HFFc6 (cell line): ENCODE measurements at places on chromosomes 3 and 15. TPM values are rescaled to one million over a fixed set of nuclear protein-coding genes. Genes with fewer than 3 reads are reported as not detected.

- H3K36me3 ChIP-seq, result peaks cover 22% of the 10 kb centered on the region
- no peaks in the 10 kb centered on the region; the same call in 1 of the 2 replicates for H3K27me3 ChIP-seq
- H3K4me1 ChIP-seq, result peaks cover 76% of the 10 kb centered on the region
- H3K27ac ChIP-seq, result peak overlapping the region; percentile 74
Observed at GRCh38 chr3:158725348-158726011, 6.8 kb downstream of the RARRES1 start.

DNA sequence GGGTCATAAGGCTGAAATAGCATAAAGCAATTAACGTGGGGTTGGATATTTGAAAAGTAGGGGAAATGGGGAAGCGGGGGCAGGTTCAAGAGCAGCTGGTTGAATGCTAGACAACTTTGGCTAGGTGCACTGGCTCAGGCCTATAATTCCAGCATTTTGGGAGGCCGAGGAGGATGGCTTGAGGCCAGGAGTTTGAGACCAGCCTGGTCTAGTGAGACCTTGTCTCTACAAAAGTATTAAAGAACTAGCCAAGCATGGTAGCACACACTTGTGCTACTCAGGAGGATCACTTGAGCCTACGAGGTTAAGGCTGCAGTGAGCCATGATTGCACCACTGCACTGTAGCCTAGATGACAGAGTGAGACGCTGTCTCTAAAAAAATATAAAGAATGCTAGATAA is 6.9 kb upstream of the FANCD2 start:
- DNase-seq, result no peak
- H3K4me3 ChIP-seq, result no peak overlapping the region
- H3K4me1 ChIP-seq, result peaks cover 65% of the 10 kb centered on the region
- peaks cover 39% of the 10 kb centered on the region for H3K36me3 ChIP-seq

DNA sequence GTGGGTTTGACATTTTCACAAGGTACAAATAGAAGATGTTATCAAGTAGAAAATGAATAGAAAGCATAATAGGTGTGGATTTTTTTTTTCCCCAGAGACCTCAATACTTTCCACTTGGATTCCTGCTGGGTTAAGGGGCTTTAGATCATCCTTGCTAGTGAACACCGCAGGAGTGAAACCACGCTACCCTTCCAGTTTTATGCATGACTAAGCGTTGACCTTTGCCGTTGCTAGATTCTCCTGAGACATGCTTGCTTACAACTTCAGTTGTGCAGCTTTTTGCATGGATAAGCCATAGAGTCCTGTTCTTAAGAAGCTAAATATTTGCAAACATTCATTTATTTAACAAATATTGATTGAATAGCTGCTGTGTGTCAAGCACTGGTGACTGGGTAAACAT is 299.7 kb upstream of the LMCD1 start:
- H3K4me3 ChIP-seq, result no peak overlapping the region
- H3K27ac ChIP-seq, result no peak overlapping the region
- DNase-seq, result no peak

- no peak overlapping the region for H3K27ac ChIP-seq
- no peak for DNase-seq
Observed at GRCh38 chr3:188918093-188918492, 253.7 kb upstream of the TPRG1 start.

DNA sequence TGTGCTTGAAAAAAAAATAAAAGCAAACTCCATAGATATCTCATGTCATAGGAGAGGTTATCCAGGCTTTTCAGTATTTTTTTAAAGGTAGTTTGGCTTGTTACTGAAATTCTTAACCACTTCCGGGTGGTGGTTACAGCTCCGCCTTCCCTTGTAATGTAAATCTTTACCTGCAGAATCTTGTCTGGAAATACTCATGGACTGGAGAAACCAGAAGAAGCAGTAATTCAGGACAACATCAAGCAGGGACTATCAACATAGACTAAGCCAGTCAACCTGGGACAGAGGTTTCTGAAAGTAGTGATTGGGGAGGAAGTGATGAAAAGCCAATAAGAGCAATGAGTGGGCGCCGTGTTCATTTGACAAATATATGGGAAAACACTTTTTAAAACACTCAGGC is 78.9 kb upstream of the SKOR1 start:
- no peak overlapping the region for H3K27ac ChIP-seq
- H3K4me3 ChIP-seq, result no peak overlapping the region
- no peak for DNase-seq
- H3K36me3 ChIP-seq, result peaks cover 2% of the 10 kb centered on the region; the same call in 1 of the 2 replicates
- H3K27me3 ChIP-seq, result no peaks in the 10 kb centered on the region
- H3K4me1 ChIP-seq, result peaks cover 19% of the 10 kb centered on the region

- H3K4me3 ChIP-seq, result no peak overlapping the region
- H3K27ac ChIP-seq, result no peak overlapping the region
- peaks cover 24% of the 10 kb centered on the region for H3K36me3 ChIP-seq
- H3K27me3 ChIP-seq, result peaks cover 18% of the 10 kb centered on the region
- H3K4me1 ChIP-seq, result peaks cover 22% of the 10 kb centered on the region
Observed at GRCh38 chr3:50120364-50121071, 31.8 kb downstream of the RBM5 start.

- H3K27ac ChIP-seq, result no peak overlapping the region
- DNase-seq, result no peak
- no peak overlapping the region for H3K4me3 ChIP-seq
Observed at GRCh38 chr3:123471106-123471505, 22.2 kb upstream of the ADCY5 start.

DNA sequence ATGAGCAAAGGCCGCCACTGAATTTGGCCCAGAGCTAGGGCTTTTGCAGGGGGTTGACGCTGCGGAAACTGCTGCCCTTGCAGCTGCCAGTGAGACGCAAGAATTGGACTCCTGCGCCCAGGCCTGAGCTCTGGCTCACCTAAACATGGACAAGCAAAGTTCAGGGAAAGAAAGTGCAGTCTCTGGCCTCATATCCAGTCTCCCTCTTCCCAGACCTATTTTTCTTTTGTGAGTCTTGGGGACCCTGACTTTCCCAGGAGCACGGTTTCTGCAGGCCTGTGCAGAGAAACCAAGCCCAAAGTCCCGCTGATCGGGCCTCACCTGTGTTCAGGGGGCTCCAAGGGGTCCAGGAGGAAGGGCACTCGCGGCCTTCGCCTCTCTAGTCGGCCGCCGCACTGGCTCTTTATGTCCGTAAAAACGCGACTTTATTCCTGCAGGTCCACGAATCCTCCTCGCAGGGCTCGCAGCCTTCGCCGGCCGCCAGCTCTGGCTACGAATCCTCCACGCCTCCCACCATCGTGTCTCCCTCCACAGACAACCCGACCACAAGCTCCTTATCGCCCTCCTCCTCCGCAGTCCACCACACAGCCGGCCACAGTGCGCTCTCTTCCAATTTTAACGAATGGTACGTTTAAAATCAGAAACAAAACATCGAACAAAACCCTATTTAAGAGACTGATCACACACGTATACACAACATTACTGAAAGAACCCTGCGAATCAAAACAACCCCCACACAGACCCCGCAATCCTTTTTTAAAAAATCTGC is 3.9 kb downstream of the ZIC1 start:
- H3K4me1 ChIP-seq, result peaks cover 35% of the 10 kb centered on the region
- peaks cover 37% of the 10 kb centered on the region for H3K27me3 ChIP-seq
- H3K36me3 ChIP-seq, result peaks cover 14% of the 10 kb centered on the region
- peak overlapping the region; percentile 86 for H3K4me3 ChIP-seq

DNA sequence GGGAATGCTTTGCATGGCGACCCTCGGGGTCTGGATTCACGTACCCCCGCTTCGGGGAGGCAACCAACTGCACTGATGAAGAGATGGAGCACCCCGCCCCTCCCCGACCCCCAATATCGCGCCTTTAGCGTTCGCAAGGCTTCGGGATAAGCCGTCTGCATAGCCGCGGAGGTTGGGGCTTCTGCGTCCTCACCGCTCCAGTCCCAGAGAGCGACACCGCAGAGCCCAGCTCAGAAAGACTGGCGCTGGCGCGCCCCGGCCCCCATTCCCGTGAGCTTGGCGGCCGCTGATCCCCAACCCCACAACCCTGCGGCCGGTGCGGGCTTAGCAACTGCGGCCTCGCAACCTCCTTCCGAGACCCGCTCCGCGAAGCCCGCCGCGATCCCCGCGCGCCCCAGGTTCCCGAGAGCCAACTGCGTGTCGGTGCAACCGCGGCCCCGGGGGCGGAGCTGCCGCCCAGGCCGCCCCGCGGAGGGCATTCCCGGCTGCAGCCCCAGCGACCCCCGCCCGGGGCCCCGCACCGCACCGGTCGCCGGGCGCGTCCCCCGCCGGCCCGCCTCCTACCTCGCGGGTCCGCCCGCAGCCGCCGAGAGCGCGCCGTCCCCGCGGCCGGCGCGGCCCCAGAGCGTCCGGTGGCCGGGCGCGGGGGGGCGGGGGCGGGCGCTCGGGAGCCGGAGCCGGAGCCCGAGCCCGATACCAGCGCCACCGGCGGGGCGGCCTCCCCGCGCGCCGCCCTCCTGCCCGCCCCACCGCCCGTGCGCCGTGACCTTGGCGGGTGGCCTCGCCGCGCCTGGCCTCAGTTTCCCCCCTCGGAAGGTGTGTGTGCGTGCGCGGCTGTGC is 79.5 kb downstream of the IQSEC1 start:
- H3K4me1 ChIP-seq, result peaks cover 23% of the 10 kb centered on the region
- no peak overlapping the region for H3K27ac ChIP-seq
- DNase-seq, result no peak
- H3K27me3 ChIP-seq, result peaks cover 10% of the 10 kb centered on the region; the same call in 1 of the 2 replicates
- peak overlapping the region; percentile 88 for H3K4me3 ChIP-seq

DNA sequence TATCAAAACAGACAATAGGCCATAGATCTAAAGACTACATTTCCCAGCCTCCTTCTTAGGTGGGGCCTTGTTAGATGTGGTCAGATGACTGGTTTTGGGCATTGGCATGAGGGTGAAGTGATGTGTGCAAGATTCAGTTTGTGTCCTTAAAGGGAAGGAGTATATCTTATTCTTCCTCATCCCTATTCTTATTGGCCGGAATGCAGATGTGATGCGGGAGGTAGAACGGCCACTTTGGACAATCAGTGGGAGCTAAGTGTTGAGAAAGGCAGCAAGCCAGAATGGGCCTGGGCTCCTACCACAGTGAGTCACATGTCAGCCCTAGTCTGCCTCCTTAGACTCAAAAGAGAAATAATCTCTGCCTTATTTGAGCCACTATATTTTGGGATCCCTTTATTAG is 89.8 kb upstream of the MEX3B start:
- H3K4me1 ChIP-seq, result peaks cover 88% of the 10 kb centered on the region
- H3K4me3 ChIP-seq, result no peak overlapping the region
- H3K27ac ChIP-seq, result no peak overlapping the region
- H3K36me3 ChIP-seq, result peaks cover 19% of the 10 kb centered on the region; the same call in 1 of the 2 replicates

DNA sequence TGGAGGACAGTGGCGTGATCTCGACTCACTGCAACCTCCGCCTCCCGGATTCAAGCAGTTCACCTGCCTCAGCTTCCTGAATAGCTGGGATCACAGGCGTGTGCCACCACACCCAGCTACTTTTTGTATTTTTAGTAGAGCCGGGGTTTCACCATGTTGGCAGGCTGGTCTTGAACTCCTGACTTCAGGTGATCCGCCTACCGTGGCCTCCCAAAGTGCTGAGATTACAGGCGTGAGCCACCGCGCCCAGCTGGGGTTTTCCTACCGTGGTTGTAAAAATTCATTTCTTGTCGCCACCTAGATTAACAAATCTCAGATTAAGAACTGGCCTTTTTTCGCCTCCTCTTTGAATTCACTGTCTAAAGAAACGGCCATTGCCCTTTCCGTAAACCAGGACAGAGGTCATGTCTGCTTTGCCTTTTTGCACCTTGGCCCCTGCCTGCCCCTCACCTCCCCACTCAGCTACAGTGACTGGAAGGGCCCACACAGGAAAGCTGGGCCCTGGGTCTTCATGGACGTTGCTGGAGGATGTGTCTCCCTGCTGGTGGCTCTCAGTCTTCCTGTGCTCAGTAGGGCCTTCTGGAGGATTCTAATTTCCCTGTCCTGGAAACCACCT is 17.2 kb downstream of the ZNF710 start:
- H3K36me3 ChIP-seq, result peaks cover 8% of the 10 kb centered on the region
- H3K27ac ChIP-seq, result no peak overlapping the region
- H3K4me3 ChIP-seq, result no peak overlapping the region

- peak overlapping the region; percentile 98 for H3K27ac ChIP-seq
- peaks cover 32% of the 10 kb centered on the region for H3K4me1 ChIP-seq
- H3K4me3 ChIP-seq, result peak overlapping the region; percentile 84
- peak; percentile 86 for DNase-seq
- H3K36me3 ChIP-seq, result peaks cover 5% of the 10 kb centered on the region; the same call in 1 of the 2 replicates
Observed at GRCh38 chr15:33278816-33279612, 31.8 kb upstream of the RYR3 start.

GRCh38 chr15:97567411-97567810 is 393.1 kb upstream of the ARRDC4 start:
- H3K27ac ChIP-seq, result no peak overlapping the region
- no peaks in the 10 kb centered on the region for H3K4me1 ChIP-seq
- no peaks in the 10 kb centered on the region for H3K27me3 ChIP-seq
- H3K36me3 ChIP-seq, result no peaks in the 10 kb centered on the region

DNA sequence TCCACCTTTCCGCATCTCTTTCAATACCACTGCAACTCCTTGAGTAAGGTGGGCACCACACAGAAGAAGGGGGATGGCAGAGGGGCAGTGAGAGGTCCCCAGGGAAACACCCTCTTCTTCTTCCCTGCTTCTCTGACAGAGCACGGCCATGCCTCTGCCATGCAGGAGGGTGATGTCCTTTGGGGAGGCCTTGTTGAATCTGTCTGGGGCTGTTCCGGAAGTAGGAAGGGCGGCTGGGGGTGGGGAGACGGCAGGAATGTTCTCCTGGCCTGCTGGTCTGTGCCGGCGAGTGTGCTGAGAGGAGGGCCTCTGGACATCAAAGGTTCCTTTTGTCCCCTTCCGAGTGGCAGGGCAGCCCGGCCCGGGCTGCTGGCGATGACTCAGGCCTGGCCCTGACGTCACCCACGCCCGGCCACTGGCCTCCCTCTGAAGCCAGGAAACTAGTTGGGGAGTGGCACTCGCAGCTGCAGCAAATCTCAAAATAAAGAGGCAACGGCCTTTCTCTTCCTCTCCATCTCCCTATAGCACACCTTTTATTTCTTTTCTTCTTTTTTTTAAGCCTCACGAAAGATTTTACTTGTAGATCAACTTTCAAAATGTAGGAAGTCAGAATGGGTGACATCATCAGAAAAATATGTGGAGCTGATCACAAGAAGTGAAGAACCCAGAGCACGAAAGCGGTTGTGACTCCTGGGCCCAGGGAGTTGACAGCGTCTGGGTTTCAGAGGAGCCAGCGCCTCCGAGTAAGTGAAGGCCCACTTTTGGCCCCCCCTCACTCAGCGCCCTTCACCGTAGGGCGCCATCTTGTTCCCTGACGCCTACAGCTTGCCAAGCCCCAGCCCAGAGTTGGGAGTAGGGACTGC is at the start of gene ZBTB38:
ZBTB38 (plus strand) TSS at position 443 of the 863 bp plus-strand sequence. CDS start 73,885 bp downstream, outside the sequence.
- H3K27me3 ChIP-seq, result peaks cover 3% of the 10 kb centered on the region
- peaks cover 90% of the 10 kb centered on the region for H3K4me1 ChIP-seq
- DNase-seq, result peak; percentile 95
- peak within 1 kb of the TSS; percentile 100 for H3K27ac ChIP-seq
- peak within 1 kb of the TSS; percentile 86 for H3K4me3 ChIP-seq

- peaks cover 19% of the 10 kb centered on the region for H3K36me3 ChIP-seq
- no peak for DNase-seq
- peaks cover 22% of the 10 kb centered on the region for H3K4me1 ChIP-seq
- no peak overlapping the region for H3K4me3 ChIP-seq
Observed at GRCh38 chr3:45940781-45941365, 2.4 kb upstream of the CXCR6 start.

The GOLGA6B gene
- total RNA-seq, result not detected in 3 replicates

The GRM7 gene
- not detected in 3 replicates for total RNA-seq

The CEP19 gene
- 2.0 to 2.6 TPM (median 2.1 TPM) in 3 replicates for total RNA-seq

The LMAN1L gene
- not detected in 2 replicates for total RNA-seq

The HTR3E gene
- not detected in 3 replicates for total RNA-seq

The GUCA1C gene
- not detected in 3 replicates for total RNA-seq

The CCNB2 gene
- 21.8 and 53.6 TPM in 2 replicates for total RNA-seq

The ZNF502 gene
- total RNA-seq, result 0.18 to 0.61 TPM in 2 of 3 replicates, not detected in the other

The SNTN gene
- total RNA-seq, result not detected in 2 replicates
